ENCODE measurements at places on chromosomes 11 and 22. TPM values are rescaled to one million over a fixed set of nuclear protein-coding genes. Genes with fewer than 3 reads are reported as not detected.

DNA sequence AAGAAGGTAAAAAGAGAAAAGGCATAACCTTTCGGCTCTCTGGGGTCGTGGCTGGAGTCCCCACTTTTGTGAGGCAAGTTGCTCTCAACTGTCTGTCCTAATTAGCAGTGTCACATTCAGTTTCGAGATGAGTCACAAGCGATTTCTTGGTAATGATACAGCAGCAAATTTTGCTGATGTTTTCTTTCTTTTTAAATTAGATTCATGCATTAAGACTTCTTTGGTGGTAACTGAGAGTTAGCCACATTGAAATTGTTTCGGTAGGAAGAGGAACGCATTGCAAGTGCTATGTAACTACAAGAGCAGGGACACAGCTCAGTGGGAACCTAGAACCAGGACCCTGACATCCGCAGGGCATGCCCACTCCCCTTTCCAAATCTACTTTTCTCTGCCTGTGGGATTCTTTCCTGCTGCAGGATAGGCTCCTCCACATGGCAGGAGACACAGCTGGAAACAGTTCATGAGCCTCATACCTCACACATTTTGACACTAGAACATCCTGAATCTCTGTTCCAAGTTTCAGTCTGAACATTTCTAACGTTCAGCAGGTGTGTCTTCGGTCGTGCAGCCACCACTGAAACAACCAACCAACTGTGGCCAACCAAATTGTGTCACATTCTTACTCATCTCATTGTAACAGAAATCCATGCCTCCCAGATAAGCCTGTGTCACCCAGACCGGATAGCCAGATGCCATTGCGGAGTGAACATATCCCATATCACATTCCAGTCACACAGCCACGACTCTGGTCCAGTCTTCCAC lies 987.6 kb downstream of the NTM start:
- ATAC-seq = peak; percentile 82

DNA sequence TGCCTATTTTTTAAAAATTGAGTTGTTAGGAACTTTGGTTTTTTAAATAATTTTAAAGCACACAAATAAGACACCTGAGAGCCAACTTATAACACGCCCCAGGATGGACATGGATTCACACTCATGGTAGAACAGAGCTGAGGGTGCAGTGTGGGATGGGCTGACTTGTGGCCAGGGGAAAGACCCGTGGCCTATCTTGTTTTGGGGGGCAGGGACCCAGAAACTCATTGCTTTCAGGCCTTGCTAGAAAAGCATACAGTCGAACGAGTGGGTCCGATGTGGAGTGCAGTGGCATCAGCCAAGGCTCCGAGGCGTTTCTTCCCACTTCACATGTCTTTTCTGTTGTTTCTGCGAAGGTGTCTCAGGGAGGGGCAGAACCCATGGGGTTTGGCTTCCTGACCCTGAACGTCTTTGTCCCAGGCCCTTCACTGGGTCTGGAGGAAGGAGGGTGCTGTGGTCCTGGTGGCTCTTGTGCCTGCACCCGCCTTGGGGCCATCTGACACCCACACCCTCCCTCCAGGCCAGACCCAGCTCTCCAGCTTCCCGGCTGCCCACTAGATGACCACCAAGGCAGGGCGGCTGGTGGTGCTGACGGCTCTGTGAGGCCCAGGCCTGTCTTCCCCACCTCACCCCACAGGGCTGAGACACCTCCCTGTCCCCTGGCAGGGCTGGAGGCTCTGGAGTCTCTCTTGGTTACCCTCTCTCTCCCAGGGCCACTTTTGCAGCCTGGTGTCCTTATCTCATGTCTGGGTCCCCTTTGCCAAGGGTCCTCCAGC lies 120.8 kb downstream of the KCNQ1 start:
- ATAC-seq = no peak

DNA sequence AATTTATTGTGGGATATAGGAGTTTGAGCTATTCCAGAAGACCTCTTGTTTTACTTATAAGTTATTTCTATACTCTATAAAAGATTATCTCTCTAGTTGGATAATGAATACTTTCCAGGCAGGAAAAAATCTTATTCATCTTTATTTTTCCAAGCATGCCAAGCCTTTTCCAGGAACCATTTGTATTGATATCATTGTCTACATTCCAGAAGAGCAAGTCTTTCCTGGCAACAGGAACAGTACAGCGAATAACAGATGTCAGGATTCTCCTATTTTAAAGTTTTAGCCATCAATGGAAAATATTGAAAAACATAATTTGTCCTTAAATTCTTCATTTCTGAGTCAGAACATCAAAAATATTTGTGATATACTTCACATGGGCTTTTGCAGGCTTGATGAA lies 5.2 kb upstream of the NXPE1 start:
- no peak for ATAC-seq

DNA sequence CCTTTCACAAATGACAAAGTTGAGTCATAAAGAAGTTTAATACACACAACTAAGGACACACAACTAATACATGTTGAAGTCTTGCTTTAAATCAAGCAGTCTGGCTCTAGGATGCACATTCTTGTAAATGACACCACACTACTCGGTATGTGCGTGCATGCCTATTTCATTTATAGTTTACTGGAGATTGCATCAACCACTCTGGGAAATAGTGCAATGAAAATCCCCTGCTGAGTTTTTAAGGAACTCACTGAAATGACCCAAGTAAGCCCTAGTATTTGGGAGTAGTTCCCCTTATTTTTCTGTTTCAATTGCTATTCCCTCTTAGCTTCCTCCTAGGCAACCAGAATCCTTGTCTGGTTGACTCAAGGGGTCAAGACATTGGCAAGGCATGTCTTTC lies 160.2 kb upstream of the LARGE1 start:
- no peak for ATAC-seq

- ATAC-seq = no peak
Measured at GRCh38 chr22:41078931-41079330, 13.5 kb upstream of the EP300 start.

DNA sequence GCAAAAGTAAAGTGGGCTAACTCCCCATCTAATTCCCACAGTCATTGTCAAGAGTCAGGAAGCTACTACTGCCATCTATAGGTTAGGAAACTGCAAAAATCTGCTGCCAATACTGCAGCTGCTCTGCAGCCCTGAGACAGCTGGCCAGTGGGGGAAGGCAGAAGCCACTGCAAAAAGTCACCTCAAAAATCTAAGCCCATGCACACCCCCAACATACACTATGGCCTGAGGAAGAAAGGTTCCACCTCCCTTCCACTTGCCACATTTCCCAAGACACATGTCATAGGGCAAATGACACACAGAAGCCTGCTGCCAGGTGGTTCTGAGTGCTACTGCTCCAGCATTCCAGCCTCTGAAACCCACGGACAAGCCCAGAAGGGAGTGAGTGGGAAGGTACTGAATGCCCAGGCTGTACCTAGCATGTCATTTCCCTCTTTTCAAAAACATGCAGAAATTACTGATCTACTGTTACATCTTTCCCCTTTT lies 36.9 kb downstream of the DGCR2 start:
- ATAC-seq = no peak

DNA sequence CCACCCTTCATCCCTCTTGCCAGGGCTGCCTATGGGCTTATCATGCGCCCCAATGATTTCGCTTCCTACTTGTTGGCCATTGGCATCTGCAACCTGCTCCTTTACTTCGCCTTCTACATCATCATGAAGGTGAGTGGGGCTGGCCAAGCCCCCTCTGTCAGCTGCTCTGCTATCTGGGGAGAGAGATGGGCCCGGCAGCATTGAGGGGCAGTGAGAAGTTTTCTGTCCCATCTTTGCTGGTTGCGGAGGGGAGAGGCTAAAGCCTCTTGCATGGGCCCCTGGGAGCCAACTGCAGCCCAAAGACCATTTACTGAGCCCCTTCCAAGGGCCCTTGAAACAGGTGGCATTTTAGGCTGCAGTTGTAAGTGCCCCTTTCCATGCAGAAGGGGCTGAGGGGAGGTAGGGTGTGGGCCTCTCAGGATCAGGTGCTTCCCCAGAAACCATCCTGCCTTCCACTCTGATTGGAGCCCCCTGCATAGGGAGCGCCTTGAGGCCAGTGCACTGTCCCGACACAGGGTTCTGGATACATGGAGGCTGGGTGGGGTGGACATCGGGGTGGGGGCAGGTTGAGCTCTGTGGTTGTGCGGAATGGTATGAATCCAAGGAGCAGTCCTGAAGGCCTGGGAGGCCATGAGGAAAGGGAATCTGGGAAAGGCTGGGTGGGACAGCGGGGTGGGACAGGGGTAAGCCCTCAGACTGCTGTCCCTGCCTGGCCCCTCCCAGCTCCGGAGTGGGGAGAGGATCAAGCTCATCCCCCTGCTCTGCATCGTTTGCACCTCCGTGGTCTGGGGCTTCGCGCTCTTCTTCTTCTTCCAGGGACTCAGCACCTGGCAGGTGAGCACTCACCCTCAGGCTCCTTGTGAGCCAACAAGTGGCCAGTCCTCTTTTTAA lies 5.8 kb upstream of the TAGLN start:
- ATAC-seq = no peak

DNA sequence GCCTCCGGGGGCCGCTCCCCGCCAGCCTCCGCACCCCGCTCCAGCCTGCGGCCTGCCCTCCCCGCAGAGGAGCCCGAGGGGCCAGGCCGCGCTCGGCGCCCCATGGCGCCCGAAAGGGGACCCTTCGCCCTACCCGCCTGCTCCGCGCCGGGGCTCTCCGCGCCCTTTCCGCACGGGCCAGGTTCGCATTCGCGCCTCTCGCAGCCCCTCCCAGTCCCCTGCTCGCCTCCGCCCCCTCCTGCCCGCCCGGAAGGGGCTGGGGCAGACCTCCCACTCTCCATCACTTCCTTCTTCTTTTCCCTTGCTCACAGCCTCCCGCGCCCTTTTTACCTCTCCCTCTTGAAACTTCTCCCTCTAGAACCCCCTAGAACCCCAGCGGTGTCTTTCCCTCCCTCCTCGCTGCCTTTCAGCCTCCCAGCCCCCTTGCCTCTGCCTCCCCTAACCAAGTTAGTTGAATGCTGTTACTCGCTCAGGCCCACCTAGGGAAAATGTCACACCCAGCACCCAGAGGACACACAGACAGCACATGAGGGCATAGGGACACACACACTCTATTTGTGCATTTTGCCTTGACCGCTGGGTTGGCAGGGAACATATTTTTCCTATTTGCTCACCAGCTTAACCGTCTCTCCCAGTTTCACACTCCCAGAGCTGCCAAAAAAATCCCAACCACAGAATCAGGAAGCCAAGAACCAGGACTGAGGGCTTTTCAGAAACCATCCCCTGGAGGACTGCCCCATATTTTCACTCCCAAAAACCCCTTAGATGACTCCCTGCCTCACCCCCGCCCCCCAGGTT lies at the start of gene SLC43A3:
TSS of gene SLC43A3 (minus strand) at position 193 of the 798 bp plus-strand sequence. CDS start 949 bp downstream, outside the sequence.
- peak; percentile 62 for ATAC-seq

DNA sequence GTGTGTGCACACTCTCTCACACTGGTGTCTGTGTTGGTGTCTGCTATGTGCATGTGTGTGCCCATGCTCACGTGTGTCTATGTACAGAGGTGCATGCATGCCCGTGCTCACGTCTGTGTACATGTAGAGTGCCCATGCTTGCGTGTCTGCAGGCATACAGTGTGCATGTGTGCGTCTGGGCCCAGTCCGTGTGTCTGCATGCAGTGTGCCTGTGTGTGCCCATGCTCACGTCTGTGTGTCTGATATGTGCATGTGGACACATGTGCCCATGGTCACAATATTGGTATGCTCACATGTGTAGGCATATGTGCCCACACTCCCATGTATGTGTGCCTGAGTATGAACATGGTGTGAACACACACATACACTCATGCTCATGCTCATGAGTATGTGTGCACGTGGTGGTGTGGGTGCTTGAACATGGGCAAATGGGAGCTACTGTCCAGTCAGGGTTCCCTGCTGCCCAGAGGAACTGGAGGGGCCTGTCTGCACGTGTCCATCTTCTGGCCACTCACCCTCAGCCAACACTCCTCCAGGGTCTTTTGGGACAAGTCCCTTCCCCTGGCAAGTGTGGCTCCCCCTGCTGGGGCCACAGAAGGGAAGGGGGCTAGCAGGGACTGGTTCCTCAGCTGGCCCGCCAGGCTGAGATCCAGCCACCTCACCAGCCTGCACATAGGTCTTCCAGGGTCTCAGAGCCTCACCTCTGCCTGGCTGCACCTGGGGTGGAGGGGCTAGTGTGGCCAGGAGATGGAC lies 7.3 kb upstream of the TBX1 start:
- ATAC-seq = no peak

GRCh38 chr11:70730411-70730810 lies 332.1 kb downstream of the CTTN start:
- no peak for ATAC-seq

- no peak for ATAC-seq
Measured at GRCh38 chr22:50236731-50237409, 8.0 kb downstream of the TUBGCP6 start.

DNA sequence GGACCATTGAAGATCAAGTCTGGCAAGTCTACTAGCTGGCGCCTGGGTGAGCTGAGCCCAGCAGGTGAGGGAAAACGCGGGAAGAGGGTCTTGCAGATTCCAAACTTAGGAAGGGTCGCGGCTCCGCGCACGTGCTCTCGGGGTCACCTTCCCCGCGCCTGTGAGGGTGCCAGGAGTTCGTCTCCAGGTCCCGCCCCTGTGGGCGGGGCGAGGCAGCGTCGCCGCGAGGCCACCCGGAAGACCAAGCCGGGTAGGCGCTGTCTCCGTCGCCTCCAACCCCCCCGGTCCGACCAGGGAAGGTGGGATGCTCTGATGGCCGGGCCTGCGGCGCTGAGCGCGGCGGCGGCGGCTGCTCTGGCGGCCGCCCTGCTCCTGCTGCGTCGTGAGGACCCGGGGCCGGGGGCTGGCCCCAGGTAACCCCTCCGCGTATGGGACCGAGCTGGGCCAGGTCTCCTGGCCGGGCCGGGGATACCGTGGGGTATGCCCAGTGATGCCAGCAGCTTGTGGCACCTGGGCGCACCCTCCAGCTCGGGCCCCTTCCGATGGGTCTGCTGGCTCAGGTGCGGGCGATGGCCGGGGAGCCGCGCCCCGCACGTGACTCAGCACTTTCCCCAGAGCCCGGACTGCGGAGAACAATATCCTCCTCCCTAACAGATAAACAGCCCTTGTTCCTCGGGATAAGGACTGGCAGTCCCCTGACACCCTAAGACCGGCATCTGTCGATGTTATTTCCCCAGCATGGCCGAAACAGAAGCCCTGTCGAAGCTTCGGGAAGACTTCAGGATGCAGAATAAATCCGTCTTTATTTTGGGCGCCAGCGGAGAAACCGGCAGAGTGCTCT lies at the start of gene HTATIP2:
TSS of gene HTATIP2 (plus strand) at position 215 of the 841 bp plus-strand sequence. CDS start at position 739, 524 bp downstream.
- peak; percentile 77 for ATAC-seq

GRCh38 chr11:76307396-76307795 lies 73.5 kb downstream of the THAP12 start:
- no peak for ATAC-seq

MS4A6A gene
- not detected for total RNA-seq

OR52N4 gene
- 0.26 TPM for total RNA-seq

ASPHD2 gene
- total RNA-seq = 20.2 TPM

DGCR6 gene
- total RNA-seq = 0.32 TPM

ACRV1 gene
- not detected for total RNA-seq
